ENCODE measurements at places on chromosomes 1 and 21. TPM values are rescaled to one million over a fixed set of nuclear protein-coding genes. Genes with fewer than 3 reads are reported as not detected.

The IPP gene
- 4.1 TPM for total RNA-seq

The TPTE gene
- not detected for total RNA-seq

The TRIM67 gene
- 0.32 TPM for total RNA-seq

The COA6 gene
- total RNA-seq = 21.8 TPM

The CD1D gene
- total RNA-seq = 2.9 TPM

The UBE2U gene
- total RNA-seq = not detected

The ANKRD65 gene
- total RNA-seq = 2.6 TPM

The TDRD10 gene
- 15.3 TPM for total RNA-seq

The TLR5 gene
- total RNA-seq = 12.6 TPM

The SPRR1A gene
- total RNA-seq = not detected

The ERG gene
- total RNA-seq = 10.7 TPM

The GFI1 gene
- total RNA-seq = 2.9 TPM

The KCND3 gene
- 8.0 TPM for total RNA-seq

The SPATA17 gene
- total RNA-seq = not detected

The HLX gene
- total RNA-seq = 42.5 TPM

The SLC9C2 gene
- not detected for total RNA-seq

The MARK1 gene
- total RNA-seq = 8.9 TPM

The AQP10 gene
- 0.37 TPM for total RNA-seq

The LORICRIN gene
- total RNA-seq = not detected

The OR6N1 gene
- total RNA-seq = not detected

The RYR2 gene
- 2.4 TPM for total RNA-seq

The KCNT2 gene
- total RNA-seq = 7.1 TPM

The CFHR4 gene
- total RNA-seq = not detected

The INPP5B gene
- total RNA-seq = 16.2 TPM

The FAM20B gene
- 36.6 TPM for total RNA-seq

The CELA2B gene
- not detected for total RNA-seq

The LCE1D gene
- total RNA-seq = not detected

The PRAMEF1 gene
- not detected for total RNA-seq

The SHE gene
- total RNA-seq = 23.4 TPM

The RAB7B gene
- total RNA-seq = 5.0 TPM

The TTC13 gene
- total RNA-seq = 11.6 TPM

The GIPC2 gene
- total RNA-seq = 3.0 TPM

The PEAR1 gene
- total RNA-seq = 29.5 TPM

The RUNX3 gene
- total RNA-seq = 6.7 TPM

The PHF13 gene
- 14.3 TPM for total RNA-seq

The HTR6 gene
- not detected for total RNA-seq

The ATXN7L2 gene
- total RNA-seq = 3.5 TPM

The RRP15 gene
- 5.2 TPM for total RNA-seq

The NR0B2 gene
- not detected for total RNA-seq

The IPO9 gene
- total RNA-seq = 13.4 TPM

The AGMAT gene
- total RNA-seq = 0.44 TPM

The CNR2 gene
- total RNA-seq = not detected

The ITGB2 gene
- 210 TPM for total RNA-seq

The FNDC5 gene
- total RNA-seq = 1.5 TPM

The SYDE2 gene
- total RNA-seq = 5.2 TPM

The UQCRHL gene
- 0.82 TPM for total RNA-seq

The ANKRD34A gene
- 1.7 TPM for total RNA-seq

The LRRC71 gene
- not detected for total RNA-seq

The RAP1GAP gene
- total RNA-seq = 0.36 TPM

The IQCC gene
- 0.60 TPM for total RNA-seq

The UTS2 gene
- total RNA-seq = not detected

The CACHD1 gene
- 24.0 TPM for total RNA-seq

The RER1 gene
- 73.6 TPM for total RNA-seq

The CD247 gene
- total RNA-seq = 2.0 TPM

The MLLT11 gene
- total RNA-seq = 6.6 TPM

The RPE65 gene
- not detected for total RNA-seq

The COL8A2 gene
- total RNA-seq = 3.3 TPM

The IVL gene
- not detected for total RNA-seq

Data from omental fat pad (tissue), 4 donors.